ENCODE measurements at places on chromosomes 5 and 9.

- no peak for DNase-seq
- H3K27me3 ChIP-seq = peaks cover 88% of the 10 kb centered on the region
- peaks cover 32% of the 10 kb centered on the region for H3K4me1 ChIP-seq
- peak overlapping the region; percentile 95 for H3K27ac ChIP-seq
- H3K36me3 ChIP-seq = peaks cover 4% of the 10 kb centered on the region
- peak overlapping the region; percentile 79 for H3K4me3 ChIP-seq
Measured at GRCh38 chr5:135032999-135033861, 798 bp downstream of the PITX1 start.

DNA sequence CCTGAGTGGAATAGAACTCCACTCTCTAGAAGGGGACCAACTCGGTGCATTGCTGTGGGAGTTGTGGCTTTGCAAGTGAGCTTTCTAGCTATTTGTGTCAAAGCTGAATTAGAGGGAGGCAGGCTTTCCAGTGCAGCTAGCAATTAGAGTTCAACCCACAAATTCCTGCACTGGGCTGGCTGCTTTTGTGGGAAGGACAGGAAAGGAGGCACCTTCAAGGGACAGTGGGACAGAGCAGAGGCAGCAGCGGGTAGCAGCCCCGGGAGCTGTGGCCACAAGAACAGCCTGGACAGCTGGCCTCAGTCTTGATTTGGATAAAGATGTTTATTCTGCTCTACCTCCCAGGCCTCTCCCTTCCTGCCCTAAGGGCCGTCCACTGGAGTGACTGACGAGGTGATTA is 83.7 kb upstream of the SLIT3 start:
- no peak overlapping the region for H3K4me3 ChIP-seq
- peaks cover 4% of the 10 kb centered on the region for H3K36me3 ChIP-seq
- peaks cover 6% of the 10 kb centered on the region for H3K4me1 ChIP-seq
- DNase-seq = no peak
- peaks cover 7% of the 10 kb centered on the region for H3K27me3 ChIP-seq

DNA sequence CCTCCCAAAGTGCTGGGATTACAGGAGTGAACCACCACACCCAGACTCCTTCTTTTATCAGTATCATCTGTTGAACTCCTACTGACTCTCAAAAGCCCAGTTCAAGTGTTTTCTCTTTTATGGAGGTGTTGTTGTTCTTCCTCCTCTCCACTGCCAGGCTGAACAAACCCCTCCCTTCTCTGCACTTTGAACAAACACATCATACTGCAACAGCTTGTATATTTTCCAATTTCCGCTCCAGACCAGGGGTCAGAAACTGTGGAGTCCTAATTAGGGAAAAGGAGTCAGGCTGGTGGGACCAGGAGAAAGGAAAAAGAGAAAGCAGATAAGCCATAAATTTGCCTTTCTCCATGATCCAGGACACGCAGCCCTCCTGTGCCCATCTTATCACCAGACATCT is 148.1 kb upstream of the HMHB1 start:
- H3K27me3 ChIP-seq = no peaks in the 10 kb centered on the region
- no peaks in the 10 kb centered on the region for H3K36me3 ChIP-seq
- H3K4me1 ChIP-seq = no peaks in the 10 kb centered on the region
- no peak overlapping the region for H3K27ac ChIP-seq
- no peak overlapping the region for H3K4me3 ChIP-seq

- no peak overlapping the region for H3K4me3 ChIP-seq
- DNase-seq = no peak
- H3K4me1 ChIP-seq = no peaks in the 10 kb centered on the region
- no peaks in the 10 kb centered on the region for H3K36me3 ChIP-seq
- H3K27me3 ChIP-seq = peaks cover 51% of the 10 kb centered on the region
- H3K27ac ChIP-seq = no peak overlapping the region
Measured at GRCh38 chr5:175746851-175747250, 89.0 kb downstream of the HRH2 start.

DNA sequence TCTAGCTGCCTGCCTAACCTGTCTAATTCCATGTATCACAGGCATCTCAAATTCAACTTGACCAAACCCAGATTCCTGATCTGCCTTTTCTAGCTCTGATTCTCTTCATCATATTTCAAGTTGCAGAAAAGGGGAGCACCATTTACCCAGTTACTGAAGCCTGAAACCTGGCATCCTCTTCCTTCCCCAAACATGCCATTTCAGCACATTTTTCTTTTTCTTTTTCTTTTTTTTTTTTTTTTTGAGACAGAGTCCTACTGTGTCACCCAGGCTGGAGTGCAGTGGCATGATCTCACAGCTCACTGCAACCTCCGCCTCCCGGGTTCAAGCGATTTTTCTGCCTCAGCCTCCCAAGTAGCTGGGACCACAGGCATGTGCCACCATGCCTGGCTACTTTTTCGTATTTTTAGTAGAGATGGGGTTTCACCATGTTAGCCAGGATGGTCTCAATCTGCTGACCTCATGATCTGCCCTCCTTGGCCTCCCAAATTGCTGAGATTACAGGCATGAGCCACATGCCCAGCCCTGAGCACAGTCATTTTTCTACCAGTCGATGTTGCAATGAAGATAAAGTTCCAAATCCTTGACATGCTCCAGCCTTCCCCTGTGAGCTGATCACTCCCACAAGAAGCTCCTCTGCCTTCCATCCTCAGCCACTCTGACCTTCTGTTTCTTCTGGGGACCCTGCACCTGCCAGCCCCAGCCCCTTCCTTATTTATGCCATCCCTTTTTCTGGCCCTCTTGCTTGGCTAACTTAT is 32.2 kb downstream of the ACER2 start:
- H3K4me3 ChIP-seq = no peak overlapping the region
- no peak overlapping the region for H3K27ac ChIP-seq
- no peak for DNase-seq
- H3K27me3 ChIP-seq = no peaks in the 10 kb centered on the region

- H3K4me1 ChIP-seq = peaks cover 6% of the 10 kb centered on the region
- no peak overlapping the region for H3K4me3 ChIP-seq
- no peak overlapping the region for H3K27ac ChIP-seq
- H3K27me3 ChIP-seq = no peaks in the 10 kb centered on the region
- no peaks in the 10 kb centered on the region for H3K36me3 ChIP-seq
- no peak for DNase-seq
Measured at GRCh38 chr5:156834916-156835315, 15.2 kb upstream of the PPP1R2B start.

DNA sequence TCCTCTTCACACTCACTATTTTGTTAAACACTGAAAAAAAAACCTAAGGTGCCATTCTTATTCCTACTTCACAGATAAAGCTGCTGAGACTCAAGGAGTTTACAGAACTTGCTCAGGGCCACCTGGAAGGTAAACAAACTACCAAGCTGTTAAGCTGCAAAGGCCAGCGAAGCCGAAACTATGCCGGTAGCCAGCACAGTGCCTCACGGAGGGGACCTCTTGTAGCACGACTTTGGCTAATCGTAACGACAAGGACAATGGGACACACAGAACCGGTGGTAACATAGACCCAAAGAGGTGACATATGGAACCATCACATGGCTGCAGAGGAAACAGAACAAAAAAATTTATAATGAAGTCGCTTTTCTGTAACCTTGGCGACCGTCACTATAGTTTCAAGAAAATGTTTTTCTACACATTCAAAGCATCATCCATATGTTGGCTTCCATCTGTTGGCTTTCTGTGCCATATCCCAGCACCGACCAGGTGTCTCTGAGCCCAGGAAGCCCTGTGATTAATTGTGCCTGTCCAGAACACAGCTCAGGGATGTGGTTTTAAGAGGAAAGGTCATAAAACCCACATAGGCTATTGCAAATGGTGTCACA is 60.3 kb downstream of the S1PR3 start:
- no peaks in the 10 kb centered on the region for H3K36me3 ChIP-seq
- DNase-seq = no peak
- H3K4me3 ChIP-seq = no peak overlapping the region
- H3K4me1 ChIP-seq = peaks cover 5% of the 10 kb centered on the region

DNA sequence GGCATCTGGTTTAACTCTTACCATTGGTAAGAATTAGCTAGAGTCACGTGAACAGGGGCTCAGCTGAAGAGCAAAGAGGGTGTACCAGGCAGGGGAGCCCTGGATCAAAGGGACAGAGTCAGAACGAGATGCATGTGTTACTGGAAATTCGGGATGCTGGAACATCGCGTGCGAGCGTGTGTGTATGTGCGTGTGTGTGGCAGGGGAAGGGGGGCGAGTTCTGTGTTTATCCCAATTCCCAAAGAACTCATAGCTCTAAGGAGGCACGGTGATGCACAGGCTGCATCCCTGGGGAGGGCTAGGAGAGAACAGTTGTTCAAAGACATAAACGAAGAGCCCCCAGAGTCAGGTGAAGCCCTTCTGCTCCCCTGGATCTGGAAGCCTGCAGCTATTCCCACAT is 353.3 kb downstream of the GADD45G start:
- no peaks in the 10 kb centered on the region for H3K36me3 ChIP-seq
- no peak for DNase-seq
- H3K27me3 ChIP-seq = no peaks in the 10 kb centered on the region
- no peaks in the 10 kb centered on the region for H3K4me1 ChIP-seq

GRCh38 chr9:114224247-114224610 is 68.9 kb downstream of the COL27A1 start:
- peaks cover 33% of the 10 kb centered on the region for H3K4me1 ChIP-seq
- peaks cover 13% of the 10 kb centered on the region for H3K36me3 ChIP-seq
- DNase-seq = no peak
- H3K27ac ChIP-seq = no peak overlapping the region

DNA sequence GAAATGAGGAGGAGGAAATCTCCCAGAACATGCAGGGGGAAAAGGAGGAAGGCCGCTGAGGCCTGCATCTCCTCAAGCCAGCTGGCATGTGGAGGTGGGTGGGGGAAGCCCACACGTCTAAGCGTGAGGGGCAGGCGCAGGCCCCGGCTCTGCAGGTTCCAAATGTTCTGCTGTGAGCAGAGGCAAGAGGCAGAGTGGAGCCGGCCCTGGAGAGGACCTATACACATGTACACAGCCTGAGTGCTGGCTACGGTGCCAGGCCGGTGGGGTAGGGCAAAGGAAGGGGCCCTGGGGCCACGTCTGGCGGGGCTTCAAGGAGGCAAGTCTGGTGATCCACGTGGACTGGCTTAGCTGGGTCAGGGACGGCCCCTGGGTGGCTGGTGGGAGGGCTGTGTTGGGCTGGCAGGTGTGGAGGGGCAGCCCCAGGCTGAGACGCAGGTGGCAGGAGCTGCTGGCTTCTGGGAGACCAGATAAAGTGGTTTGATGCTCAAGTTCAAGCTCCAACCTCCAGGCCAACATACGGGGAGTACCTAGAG is 26.4 kb downstream of the LPCAT1 start:
- no peak for DNase-seq
- H3K4me1 ChIP-seq = peaks cover 2% of the 10 kb centered on the region
- peaks cover 7% of the 10 kb centered on the region for H3K36me3 ChIP-seq
- no peaks in the 10 kb centered on the region for H3K27me3 ChIP-seq
- H3K4me3 ChIP-seq = no peak overlapping the region
- no peak overlapping the region for H3K27ac ChIP-seq

DNA sequence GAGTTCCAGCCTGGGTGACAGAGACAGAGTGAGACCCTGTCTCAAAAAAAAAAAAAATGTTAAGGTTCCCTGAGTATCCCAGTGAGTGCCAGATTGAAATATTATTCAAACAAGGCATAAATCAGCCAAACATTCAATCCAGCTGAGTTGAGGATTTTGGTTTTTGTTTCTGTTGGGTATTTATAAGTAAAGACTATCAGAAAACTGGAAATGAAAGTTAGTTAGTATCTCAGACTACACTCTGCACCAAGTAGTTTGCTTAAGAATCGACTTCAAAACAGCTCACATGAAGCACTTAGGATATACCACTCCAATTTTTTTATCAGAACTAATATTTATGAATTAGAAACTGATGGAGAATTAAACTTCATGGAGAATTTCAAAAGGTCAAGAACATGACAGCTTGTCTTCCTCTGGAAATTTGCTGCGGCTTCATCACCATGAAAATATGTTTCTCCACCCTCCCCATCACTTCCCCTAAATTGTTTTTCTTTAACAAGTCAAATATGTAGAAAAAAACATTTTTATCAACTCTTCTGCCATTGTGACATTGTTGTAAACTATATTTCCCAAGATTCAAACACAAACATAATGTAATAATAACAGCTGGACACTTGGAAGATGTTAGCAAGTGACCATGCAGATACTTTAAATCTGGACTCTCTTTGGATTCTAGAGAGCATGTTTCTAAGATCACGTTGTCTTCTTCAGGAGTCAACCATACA is 110.0 kb upstream of the PTGER4 start:
- H3K27ac ChIP-seq = no peak overlapping the region
- H3K36me3 ChIP-seq = peaks cover 3% of the 10 kb centered on the region
- H3K4me1 ChIP-seq = peaks cover 3% of the 10 kb centered on the region
- no peaks in the 10 kb centered on the region for H3K27me3 ChIP-seq
- no peak for DNase-seq

DNA sequence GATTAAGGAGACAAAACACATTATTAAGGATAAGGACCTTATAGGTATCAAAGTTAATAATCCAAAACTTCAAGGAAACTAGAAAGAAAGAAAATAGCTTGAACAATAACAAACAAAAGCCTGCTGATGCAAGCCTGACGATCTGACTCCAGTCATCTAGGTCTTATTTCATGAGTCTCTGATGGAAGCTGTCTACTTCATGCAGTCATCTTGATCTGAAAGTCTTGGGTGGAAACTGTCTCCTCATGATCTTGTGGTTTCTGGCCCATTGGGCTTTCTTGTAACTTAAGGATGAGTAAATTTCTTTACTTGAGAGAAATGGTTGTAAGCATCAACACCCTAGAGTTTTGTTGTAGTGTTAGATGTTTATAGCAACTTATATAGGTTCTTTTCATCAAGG is 20.6 kb upstream of the PSIP1 start:
- H3K27ac ChIP-seq = no peak overlapping the region
- H3K27me3 ChIP-seq = no peaks in the 10 kb centered on the region
- DNase-seq = no peak
- H3K36me3 ChIP-seq = no peaks in the 10 kb centered on the region

- peak overlapping the region; percentile 47 for H3K27ac ChIP-seq
- H3K4me3 ChIP-seq = no peak overlapping the region
- peaks cover 25% of the 10 kb centered on the region for H3K4me1 ChIP-seq
- DNase-seq = no peak
Measured at GRCh38 chr5:67249590-67249895, 52.9 kb upstream of the CD180 start.

DNA sequence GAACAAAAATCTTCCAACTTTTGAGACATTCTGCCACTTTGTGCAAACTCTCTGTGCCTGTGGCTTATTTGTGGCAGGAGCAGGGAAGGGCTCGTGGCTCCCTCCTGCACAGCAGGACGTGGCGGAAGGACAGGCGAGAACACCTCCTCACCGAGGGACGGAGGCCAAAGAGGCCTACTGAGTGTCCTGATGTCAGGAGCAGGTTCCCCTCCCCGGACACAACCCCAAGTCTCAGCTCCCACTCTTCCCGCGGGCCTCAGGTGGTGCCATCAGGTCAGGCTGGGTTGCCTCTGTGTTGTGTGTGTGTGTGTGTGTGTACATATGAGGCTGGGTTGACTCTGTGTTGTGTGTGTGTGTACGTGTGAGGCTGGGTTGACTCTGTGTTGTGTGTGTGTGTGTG is 136.8 kb upstream of the LPCAT1 start:
- no peaks in the 10 kb centered on the region for H3K4me1 ChIP-seq
- no peaks in the 10 kb centered on the region for H3K36me3 ChIP-seq
- no peak for DNase-seq
- H3K27me3 ChIP-seq = peaks cover 77% of the 10 kb centered on the region
- H3K4me3 ChIP-seq = no peak overlapping the region

GRCh38 chr5:179302499-179303185 is 42.6 kb downstream of the ADAMTS2 start:
- DNase-seq = no peak
- peak overlapping the region; percentile 56 for H3K27ac ChIP-seq
- no peaks in the 10 kb centered on the region for H3K36me3 ChIP-seq
- no peak overlapping the region for H3K4me3 ChIP-seq
- H3K4me1 ChIP-seq = peaks cover 2% of the 10 kb centered on the region
- no peaks in the 10 kb centered on the region for H3K27me3 ChIP-seq

Data from mesothelial cell of epicardium (in vitro differentiated cells).